ENCODE measurements at places on chromosomes 16 and 17. TPM values are rescaled to one million over a fixed set of nuclear protein-coding genes. Genes with fewer than 3 reads are reported as not detected.

Gene DPEP3
- total RNA-seq, result 0.64 TPM

- no peaks in the 10 kb centered on the region for H3K36me3 ChIP-seq
- no peak for DNase-seq
- H3K27me3 ChIP-seq, result peaks cover 30% of the 10 kb centered on the region
- no peaks in the 10 kb centered on the region for H3K4me1 ChIP-seq
- no peak within 1 kb of the TSS for H3K27ac ChIP-seq
- H3K4me3 ChIP-seq, result no peak within 1 kb of the TSS
Measured at GRCh38 chr17:36063786-36064541, at the start of gene CCL18. TSS of gene CCL18 (plus strand) at chr17:36064272. CDS start at chr17:36064343, 71 bp downstream.

DNA sequence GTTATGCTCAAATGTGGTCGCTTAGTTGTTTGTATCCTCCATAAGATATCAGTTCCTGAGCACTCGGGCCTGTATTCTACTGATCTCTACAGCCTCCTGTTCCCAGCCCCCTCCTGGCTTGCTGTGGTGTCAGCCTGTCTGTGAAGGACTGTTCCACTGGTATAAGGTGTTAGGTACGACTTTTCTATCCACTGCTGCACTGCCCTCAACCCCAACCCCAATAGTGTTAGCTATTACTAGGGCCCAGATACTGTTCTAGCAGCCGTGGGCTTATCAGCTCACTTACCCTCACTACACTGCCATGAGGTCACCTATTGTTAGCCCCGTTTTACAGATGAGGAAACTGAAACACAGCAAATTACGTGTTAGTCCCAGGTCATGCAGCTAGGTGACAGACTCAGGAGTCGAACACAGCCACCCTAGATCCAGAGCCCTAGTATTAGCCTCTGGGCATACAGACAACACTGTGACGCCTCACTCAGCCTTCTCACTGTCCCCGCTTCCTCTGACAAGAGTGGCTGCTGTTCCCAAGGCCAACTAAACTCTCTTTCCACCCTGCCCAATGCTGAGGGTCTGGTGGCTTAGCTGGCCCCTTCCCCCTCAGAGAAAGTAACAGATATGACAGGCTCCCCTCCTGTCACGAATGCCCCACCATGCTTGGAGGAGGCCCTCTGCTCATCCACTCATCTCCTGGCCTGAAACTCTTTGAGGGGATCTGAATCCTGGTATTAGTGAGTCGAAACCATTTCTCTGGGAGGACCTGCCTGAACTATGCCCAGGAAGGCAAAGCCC, 25.6 kb upstream of the ZNF652 start:
- peaks cover 40% of the 10 kb centered on the region for H3K4me1 ChIP-seq
- H3K27ac ChIP-seq, result peak overlapping the region; percentile 97
- H3K36me3 ChIP-seq, result peaks cover 6% of the 10 kb centered on the region
- no peaks in the 10 kb centered on the region for H3K27me3 ChIP-seq
- peak; percentile 53 for DNase-seq

- H3K27me3 ChIP-seq, result peaks cover 2% of the 10 kb centered on the region
- H3K36me3 ChIP-seq, result no peaks in the 10 kb centered on the region
- no peak for DNase-seq
- H3K27ac ChIP-seq, result no peak overlapping the region
- H3K4me1 ChIP-seq, result no peaks in the 10 kb centered on the region
Measured at GRCh38 chr16:77920984-77921383, 101.4 kb upstream of the CLEC3A start.

- no peaks in the 10 kb centered on the region for H3K4me1 ChIP-seq
- no peak overlapping the region for H3K4me3 ChIP-seq
- no peaks in the 10 kb centered on the region for H3K36me3 ChIP-seq
- no peak overlapping the region for H3K27ac ChIP-seq
Measured at GRCh38 chr16:49693445-49693844, 162.5 kb downstream of the ZNF423 start.

Measured in activated naive CD8-positive, alpha-beta T cell treated with anti-CD3 and anti-CD28 coated beads, Interleukin-2, amount 10 ng/mL, durations not matched to agents 7 days and 5 days (primary cell).